ENCODE measurements at places on chromosomes 13 and 19.

GRCh38 chr13:37306778-37307544 is 201.5 kb upstream of the CSNK1A1L start:
- no peak for DNase-seq

GRCh38 chr13:41916173-41916954 is 44.5 kb downstream of the VWA8 start:
- no peak for DNase-seq

GRCh38 chr19:33399081-33399744 is 25.7 kb downstream of the CEBPG start:
- DNase-seq, result no peak

DNA sequence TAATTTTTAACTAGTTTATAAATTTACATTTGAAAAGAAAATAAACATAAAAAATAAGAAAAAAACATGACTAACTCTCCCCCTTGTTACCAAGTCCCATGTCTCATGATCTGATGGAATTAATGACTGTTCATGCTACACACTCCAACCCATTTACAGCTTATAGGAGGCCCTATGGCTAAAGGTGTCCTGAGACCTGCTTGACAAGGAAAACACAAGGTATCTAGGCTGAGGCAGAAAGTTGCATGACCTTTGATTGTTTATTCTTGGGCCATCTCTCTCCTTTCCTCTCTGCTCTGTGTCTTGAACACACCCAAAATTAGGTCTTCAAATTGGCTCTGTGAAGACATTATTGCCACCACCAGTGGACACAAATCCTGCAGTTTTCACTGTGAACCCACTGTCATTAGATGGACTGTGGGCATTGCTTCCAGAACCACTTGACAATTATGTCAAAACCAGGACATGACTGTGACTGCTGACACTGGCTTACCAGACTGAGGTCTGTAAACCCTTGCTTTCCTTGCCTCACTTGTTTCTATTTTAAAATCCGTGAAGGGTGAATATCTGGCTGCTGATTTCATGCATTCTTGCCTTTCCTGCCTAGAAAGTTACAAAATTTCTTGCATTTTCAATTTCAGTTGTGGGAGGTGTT is 386.5 kb upstream of the SPRY2 start:
- DNase-seq, result no peak

- DNase-seq, result no peak
Measured at GRCh38 chr13:51742031-51742430, 61.9 kb downstream of the DHRS12 start.
